Stimulated activated CD4-positive, alpha-beta T cell treated with anti-CD3 and anti-CD28 coated beads, Interleukin-1b, Interleukin-23, amount 100 ng/mL, for 24 hours (primary cell): ENCODE measurements at places on chromosomes 7 and 10.

- no peak for DNase-seq
These were observed 220.8 kb upstream of the RNF32 start for GRCh38 chr7:156419782-156420181.

- no peak for DNase-seq
These were observed 1305.4 kb upstream of the SORCS1 start for GRCh38 chr10:108469940-108470339.

DNA sequence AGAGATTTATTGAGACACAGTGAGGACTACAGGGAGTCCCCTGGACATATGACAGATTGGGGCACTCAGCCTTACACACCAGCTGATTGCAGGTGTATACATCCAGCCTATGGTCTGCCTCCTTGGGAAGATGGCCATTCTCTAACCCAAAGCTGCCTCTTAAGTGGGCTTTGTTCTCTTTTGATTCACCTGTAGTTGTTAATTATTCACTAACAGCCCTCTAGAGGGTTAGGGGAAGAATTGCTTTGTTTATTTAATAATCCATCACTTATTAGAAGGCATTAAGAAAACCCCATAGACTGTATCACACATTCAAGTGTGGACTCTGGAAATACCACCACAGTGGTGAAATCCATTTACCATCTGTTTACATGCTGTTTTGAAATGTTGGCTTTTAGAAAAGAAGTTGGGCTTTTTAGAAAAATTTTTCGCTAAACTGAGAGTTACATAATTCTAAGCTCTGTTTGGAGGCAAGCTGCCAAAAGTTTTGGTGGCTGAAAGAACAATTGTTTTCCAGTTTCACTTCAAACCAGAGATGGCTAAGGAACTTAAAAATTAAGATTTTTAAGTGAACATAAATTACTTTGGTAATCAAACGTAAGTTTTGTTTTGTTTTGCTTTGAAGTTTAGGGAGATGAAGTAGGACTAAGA is 379.1 kb downstream of the ADRA2A start:
- DNase-seq, result no peak

DNA sequence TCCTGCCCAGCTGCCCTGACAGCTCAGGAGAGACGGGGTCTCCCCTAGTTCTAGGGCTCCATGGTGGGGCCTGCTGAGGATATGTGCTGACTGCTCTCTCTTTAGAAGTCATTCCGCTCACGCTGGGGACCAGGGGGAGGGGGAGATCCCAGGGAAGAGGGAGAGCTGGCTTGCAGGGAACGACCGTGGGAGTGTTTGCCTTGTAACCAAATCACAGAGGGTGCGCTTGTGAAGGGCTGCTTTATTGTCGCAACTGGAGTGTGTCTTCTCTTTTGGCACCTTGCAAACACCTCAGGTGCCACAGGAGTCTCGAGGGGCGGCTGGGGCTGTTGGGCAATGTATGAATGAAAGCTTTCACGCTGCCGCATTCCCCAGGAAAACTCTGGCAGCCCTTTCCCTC is 531.3 kb upstream of the MKI67 start:
- no peak for DNase-seq

DNA sequence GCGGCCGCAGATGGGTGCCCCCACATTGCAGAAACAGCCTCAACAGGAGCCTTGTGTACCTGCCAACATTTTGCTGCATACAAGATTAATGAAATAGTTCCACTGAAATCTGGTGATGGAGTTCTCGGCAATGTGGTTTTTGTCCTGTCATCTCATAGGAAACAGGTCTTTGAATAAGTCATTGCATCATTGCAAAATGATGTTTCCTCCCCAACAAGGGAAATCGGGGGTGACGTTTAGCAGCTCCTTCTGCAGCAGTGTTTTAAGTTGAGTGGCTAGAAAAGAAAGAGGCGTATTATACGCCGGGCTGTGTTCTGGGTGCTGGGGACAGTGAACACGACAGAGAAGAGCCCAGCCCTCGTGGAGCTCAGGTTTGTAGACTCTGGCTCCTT is 177.0 kb downstream of the PRKAG2 start:
- no peak for DNase-seq

GRCh38 chr10:77247031-77247990 is 390.3 kb downstream of the KCNMA1 start:
- no peak for DNase-seq

- no peak for DNase-seq
These were observed 25.3 kb downstream of the ATXN7L1 start for GRCh38 chr7:105851064-105851463.

- no peak for DNase-seq
These were observed 15.8 kb downstream of the KLLN start for GRCh38 chr10:87847550-87847949.

DNA sequence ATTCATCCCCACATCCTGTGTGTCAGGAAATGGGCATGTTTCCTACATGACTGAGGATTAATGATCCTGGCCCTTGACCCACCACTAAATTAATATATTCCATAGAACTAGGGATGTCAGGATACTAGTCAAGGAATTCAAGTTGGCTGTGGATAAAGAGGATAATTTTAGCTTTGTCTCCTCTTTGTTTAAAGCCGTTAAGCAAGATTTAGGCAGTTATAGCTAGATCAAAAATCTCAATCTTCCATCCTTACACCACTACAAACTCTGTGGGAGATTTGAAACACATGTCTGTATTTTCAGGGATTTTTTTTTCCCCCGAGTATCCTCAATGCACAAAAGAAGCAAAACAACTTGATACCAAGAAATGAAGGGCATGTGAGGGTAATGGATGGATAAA is 417.1 kb downstream of the MAGI2 start:
- DNase-seq, result no peak

DNA sequence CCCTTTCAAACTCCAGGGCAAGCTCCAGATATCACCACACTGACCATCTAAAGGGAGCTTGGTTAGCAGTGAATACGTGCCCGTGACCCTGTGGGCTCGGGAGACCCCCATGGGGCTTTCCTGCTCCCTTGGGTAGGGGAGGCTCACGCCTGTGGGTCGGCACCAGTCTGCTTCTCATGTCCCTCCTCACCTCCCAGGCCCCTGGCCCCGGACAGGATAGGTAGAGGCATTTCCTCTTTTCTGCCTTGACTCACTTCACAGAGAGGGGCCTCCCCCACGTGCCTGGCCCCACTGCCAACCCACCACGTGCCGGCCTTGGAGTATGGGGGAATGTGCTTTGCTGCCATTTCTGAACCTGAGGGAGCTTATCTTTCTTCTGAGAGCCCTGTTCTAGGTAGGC is 131.3 kb upstream of the FAM20C start:
- no peak for DNase-seq

GRCh38 chr10:92740762-92741161 is 51.0 kb downstream of the HHEX start:
- DNase-seq, result no peak

DNA sequence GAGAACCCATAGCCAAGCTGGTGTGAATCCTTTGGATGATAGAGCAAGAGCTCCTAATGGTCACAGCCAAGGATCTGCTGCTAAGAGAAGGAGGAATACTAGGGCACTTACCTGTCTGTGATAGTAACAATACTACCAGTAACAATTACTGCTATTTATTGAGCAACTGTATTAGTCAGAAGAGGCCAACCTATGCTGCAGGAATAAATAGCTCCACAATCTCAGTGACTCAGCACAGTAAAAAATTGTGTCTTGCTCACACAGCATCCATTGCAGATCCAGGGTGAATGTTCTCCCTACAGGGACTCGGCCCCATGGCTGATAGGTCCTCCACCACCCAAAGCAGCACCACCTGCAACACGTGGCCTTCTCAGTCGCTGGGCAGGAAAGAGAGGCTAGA is 257.6 kb upstream of the ZMIZ1 start:
- DNase-seq, result no peak

- DNase-seq, result no peak
These were observed 8.6 kb upstream of the TARP start for GRCh38 chr7:38282081-38282480.

GRCh38 chr10:106929291-106929895 is 235.1 kb downstream of the SORCS1 start:
- DNase-seq, result no peak

GRCh38 chr10:21326594-21327288 is 198.7 kb downstream of the SKIDA1 start:
- no peak for DNase-seq

DNA sequence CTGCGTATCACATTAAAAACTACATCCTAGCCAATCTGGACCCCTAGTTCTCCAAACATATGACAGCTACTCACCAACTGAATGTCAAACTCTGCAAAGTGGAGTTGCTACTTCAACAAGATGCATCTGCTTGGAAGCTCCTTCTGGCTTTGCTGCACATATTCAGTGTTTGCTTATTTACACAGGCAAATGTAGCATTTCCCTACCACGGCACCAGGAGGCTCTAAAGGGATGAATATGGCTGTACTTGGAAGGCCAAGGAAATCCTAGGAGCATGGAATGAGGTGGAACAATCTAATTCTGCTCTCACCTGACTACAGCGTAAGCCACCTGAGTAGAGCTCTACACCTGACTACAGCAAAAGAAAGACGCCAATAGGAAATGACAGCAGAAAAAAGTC is 39.7 kb downstream of the MTPAP start:
- DNase-seq, result no peak

DNA sequence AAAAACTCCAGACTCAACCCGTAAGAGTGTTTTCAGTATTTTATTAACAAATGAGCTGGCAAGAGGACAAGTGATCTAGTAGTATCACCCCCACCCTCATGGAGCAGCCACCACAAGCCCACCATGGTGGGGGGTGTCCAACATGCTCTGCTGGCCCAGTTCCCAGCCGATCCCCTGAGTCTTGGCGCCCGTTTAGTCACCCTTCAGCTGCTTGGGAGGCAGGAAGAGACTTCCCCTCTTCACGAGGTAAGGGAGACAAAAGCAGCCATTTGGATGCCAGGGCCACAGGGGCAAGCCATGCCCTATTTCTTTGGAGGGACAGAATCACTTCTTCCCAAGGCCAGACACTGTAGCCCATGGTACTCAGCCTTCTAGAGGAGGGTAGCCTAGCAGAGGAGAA is 54.1 kb downstream of the NOD1 start:
- no peak for DNase-seq
